SHP77 (cell line): ENCODE measurements at places on chromosomes 16 and 17.
A peak's percentile ranks its signal among the peaks of the same experiment; 100 is the strongest.

- DNase-seq = peak; percentile 53
Observed at GRCh38 chr17:59366773-59367656, 35.6 kb downstream of the YPEL2 start.

- no peak for DNase-seq
Observed at GRCh38 chr16:50694206-50694605, 800 bp downstream of the NOD2 start.

- no peak for DNase-seq
Observed at GRCh38 chr16:67733734-67734470, 14.8 kb upstream of the GFOD2 start.

DNA sequence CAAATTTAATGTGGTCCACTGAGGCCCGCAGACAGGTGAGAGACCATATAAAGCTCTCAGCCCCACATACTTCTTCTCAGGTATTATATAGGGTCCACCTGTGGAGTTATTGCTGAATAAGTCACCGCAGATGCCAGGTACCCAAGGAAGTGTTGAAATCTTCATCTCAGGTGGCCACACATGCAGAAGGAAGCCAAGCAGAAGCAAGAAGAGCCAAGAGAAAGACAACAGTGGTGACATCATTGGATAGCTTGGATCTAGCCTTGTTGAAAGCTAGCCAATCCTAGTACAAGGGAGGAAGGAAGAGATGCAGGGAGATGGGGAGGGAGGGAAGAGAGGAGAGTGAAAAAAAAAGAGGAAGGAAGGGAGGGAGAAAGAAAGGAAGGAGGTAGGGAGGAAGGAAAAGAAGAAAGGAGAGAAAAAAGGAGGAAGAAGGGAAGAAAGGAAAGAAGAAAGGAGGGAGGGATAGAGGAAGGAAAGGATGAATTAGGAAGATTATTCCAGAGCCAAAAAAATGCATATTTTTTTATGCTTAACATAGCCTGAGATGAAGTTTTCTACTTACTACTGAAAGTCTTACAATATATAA is 12.5 kb downstream of the ADAMTS18 start:
- no peak for DNase-seq

DNA sequence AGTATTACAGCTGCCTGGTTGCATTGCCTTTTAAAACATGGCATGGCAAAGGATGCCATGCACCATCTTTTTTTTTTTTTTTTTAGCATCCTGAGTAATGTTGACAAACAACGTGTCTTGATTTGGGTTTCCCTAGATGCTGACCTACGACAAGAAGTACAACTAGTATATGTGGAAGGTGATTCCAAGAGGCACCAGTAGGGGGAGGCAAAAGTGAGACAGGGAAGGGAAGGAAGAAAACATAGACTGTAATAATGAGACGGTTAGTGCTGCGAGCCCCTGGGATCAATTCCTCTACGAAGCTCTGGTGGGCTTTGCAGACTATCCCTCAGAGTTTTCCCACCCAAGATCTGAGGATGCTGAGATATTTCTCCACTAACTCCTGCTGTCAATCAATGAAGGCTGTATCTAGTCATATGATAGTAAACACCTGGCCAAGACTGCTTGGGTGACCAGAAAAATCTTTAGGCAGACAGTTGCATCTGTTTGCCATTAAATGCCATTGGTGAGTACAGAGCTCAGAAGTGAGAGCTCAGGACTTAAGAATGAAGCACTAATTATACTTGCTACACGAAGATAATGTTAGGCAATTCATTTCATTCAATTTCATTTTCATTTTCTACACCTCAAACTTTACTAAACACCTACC is 458.6 kb upstream of the GOT2 start:
- no peak for DNase-seq

DNA sequence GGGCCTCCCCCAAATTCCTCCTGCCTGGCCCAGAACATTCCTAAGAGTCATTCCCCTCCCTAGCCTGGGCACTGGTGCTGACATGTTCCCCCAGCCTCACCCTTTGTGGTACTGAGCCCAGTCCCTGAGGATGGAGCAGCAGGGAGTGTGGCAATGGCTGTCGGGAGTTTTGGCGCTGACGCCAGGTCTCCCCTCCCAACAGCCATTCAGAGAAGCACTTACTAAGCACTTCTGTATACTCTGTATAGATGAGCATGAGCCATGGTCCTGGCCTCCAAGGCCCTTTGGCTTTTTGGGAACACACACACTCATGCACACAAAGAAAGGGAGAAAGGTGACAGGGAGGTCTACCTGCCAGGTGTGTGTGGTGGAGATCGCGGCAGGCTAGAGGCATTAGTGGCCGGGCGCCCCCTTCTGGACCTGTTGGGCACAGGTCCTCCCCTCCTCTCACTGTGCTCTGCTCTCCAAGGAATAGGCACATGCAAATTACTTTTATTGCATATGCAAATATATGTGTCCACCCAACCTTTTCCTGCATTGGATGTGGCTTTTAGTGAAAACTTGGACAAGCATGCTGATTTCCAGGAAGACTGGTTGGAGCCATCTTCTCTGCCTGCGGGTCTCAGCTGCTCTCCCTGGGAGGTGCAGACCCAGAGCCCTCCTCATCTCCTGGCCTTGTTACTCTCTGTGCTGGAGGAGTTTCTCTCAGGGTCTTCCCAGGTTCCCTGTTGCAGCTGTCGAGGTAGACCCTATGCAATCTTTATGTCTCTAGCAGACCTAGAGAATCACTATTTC is 17.4 kb upstream of the C17orf107 start:
- peak; percentile 65 for DNase-seq

DNA sequence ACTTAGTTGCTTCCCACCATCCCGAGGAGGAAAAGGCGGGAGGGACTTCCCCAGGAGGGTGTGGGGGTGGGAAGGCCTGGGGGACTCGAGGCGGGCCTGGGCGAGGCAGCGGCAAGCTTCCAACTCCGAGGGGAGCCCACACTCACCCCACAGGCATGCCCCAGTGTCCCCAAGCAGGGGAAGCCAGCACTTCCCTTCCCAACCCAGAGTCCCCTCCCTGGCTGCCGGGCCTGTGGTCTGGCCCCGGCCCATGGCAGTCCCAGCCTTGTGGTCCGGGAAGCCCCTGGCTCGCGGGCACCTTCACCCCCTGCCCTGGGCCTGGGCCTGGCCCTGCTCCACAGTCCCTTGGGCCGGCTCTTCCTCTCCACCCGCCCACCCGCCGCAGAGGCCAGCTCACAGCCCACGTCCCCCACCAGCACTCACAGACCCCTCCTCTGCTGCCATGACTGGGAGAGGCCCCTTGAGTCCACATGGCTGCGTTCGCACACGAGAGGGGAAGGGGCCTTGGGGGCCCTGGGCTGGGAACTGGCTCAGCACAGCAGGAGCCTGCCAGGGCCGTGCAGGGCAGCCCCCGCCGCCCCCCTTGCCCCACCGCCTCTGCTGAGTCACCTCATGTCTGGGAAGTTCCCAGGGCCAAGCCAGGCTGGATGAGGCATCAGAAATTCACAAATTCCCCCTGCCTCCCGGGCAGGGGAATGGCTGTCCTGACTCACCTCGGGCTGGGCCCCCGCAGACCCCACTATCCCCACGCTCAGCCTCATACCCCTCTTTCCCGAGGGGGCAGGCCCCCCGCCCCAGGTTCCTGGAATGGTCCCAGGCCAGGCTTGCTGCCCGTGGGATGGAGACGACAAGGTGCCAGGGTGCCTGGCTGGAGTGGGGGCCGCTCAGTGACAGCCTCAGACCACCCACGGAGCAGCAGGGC is 27.8 kb downstream of the BAHCC1 start:
- no peak for DNase-seq

GRCh38 chr17:43327421-43327820 is 71.4 kb upstream of the ARL4D start:
- DNase-seq = no peak

DNA sequence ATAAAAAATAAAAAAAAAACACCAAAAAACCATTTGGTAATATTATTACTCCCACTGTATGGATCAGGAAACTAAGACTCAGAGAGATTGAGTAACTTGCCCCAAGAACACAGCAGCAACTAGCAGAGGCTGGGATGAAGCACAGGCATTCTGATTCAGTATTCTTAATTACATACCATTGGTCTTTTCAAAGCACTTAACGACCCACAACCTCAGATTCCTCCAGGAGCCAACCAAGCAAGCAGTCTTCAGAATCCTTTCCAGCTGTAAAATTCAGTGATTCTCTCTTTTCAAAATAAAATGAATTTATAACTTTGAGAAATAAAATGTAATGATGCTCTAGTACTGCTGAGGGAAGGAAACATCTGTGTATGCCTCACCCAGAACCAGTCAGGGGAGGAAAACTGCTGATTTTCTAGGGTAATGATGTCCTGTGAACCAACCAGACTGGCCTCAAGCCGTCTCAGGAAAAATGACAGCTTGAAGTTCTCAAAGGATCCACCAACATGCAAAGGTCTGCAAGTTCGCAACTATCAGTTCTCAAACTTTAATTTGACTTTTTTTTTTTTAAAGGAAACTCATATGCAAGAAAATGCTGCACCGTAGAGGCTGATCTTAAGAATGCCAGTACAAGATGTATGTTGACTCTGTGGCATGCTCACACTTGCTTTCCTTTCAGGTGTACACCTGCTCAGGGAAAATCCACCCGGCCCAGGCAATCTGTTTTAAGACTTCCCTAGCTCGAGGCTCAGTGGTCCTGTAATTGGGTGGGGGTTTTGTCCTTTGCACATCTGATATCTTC is 9.0 kb downstream of the CUEDC1 start:
- no peak for DNase-seq

DNA sequence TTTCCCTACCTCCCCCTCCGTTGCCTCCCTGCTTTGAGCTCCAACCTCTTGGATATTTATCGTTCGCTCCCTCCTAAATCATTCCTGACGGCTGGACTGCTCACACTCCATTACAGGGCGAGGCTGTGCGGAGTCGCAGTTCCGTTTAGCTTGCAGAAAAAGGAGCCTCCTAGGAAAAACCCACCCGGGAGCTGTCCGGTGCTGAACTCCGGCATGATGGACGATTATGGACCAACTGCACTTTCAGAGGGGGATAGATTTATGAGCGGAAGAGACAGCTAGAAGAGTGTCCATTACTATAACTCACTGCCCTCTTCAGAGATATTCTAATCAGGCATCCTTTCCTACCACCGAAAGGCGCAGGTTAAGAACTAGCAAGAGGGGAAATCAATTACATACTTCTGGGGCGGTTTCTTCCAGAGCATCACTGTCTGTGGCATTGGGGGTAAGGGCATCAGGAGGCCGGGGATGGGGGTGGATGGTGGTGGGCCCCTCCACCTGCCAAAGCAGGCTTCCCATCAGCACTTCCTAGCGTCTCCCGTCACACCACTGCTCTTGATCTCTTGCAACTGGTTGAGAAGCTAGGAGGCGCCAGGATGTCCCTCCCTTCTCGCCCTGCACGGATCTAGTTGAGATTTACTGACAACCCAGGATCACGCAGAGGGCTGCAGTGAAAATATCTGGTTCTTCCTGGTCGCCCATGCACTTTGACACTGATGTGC is 251.2 kb downstream of the ENGASE start:
- DNase-seq = no peak

GRCh38 chr17:7740481-7741001 is 23.0 kb downstream of the DNAH2 start:
- peak; percentile 60 for DNase-seq

DNA sequence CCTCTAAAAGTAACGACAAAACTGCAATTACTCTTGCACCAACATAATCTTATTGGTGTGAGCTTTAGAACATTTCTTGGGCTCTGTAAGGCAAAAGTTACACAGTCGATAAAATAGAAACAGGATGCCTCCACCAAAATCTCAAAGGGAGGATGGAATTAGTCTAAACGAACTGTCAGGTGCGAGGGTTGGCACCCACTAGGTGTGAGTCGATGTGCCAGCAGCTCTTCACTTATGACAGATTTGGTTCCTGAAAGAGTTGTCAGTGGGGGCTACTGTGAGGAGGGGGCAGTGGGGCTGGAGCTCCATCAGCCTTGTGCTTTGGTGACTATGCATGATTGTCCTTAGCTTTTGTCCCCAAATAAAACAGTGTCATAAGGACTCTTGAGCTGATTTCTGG is 422.9 kb downstream of the TMEM114 start:
- DNase-seq = no peak

GRCh38 chr17:73003487-73003886 is 89.0 kb downstream of the SLC39A11 start:
- no peak for DNase-seq

- DNase-seq = no peak
Observed at GRCh38 chr16:55508941-55509931, at the start of gene LPCAT2. TSS of gene LPCAT2 (plus strand) at chr16:55509072. CDS start at chr16:55509182, 110 bp downstream.

GRCh38 chr17:62085511-62086408 is 20.7 kb upstream of the MED13 start:
- no peak for DNase-seq

DNA sequence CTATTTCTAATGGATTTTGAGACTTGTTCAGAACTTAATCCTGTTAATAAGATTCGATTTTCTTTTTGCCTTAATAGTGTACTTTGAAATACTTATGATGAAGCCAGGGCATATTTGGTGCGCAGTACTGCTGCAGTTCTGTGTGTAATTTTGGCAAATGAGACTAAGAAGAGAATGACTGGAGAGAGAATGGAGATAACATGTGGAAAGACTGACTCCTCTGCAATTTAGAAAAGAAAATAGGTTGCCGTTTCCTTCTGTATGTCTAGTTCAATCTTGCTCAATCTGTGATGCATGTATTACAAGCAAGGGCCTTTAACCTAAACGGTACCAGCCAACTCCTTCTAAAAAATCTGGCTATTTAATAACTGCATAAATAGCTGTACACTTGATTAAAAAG is 285.1 kb upstream of the CDH11 start:
- DNase-seq = no peak

- no peak for DNase-seq
Observed at GRCh38 chr17:63514477-63514876, 8.7 kb upstream of the KCNH6 start.

GRCh38 chr16:65728652-65729051 is 606.8 kb upstream of the CDH11 start:
- no peak for DNase-seq
